ENCODE measurements at places on chromosomes 12 and 14.
A peak's percentile ranks its signal among the peaks of the same experiment; 100 is the strongest.

DNA sequence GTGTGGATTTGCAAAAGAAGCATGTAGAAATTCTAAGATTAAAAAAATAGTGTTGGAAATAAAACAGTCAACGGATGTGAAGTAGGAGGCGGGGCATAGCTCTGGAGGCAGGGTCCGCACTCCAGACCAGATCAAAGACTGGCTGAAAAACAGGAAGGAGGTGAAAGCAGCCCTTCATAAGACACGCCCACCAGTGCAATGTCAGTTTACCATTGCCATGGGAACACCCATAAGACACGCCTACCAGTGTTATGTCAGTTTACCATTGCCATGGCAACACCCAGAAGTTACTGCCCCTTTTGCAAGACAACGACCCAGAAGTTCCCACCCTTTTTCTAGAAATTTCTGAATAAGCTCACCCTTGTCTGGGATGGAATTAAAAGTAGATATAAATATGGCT, 87.1 kb downstream of the FZD10 start:
- no peaks in the 10 kb centered on the region for H3K4me1 ChIP-seq
- no peak overlapping the region for H3K4me3 ChIP-seq
- no peak overlapping the region for H3K27ac ChIP-seq
- H3K27me3 ChIP-seq, result peaks cover 8% of the 10 kb centered on the region

DNA sequence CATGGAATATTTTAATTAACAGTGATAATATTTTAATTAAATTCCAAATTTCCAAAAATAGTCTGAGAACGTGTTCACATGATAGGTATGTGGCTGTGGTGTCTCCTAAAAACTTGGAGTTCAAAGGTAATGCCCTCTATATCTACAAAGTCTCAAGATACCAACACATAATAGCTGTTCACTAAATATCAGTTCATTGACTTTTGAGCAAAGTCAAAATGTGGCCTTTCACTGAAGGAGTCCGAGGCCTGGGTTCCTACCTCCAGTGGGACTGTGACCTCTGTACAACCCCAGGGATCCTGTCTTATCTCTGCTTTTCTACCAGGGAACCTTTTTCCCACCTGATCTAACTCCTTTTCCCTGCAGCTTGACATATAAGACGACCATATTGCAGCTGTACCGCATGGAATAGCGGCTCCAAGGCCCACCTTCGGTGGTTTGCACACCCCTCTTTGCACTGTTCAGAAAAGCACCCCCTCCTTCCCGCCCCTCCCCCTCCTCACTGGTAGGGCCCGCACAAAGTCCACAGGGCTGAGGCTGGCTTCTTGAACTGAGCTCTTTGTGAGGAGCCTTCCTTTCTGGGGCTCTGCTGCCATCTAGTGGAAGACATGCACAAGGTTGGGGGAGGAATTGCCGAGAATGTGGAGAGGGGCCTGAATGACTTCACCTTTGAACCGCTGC, 3.1 kb downstream of the CCND2 start:
- H3K36me3 ChIP-seq, result peaks cover 36% of the 10 kb centered on the region
- peak; percentile 46 for ATAC-seq
- peaks cover 76% of the 10 kb centered on the region for H3K4me1 ChIP-seq
- H3K4me3 ChIP-seq, result no peak overlapping the region
- peak overlapping the region; percentile 97 for H3K27ac ChIP-seq

- no peak for ATAC-seq
- no peaks in the 10 kb centered on the region for H3K36me3 ChIP-seq
- no peak overlapping the region for H3K27ac ChIP-seq
- H3K4me1 ChIP-seq, result peaks cover 4% of the 10 kb centered on the region
Observed at GRCh38 chr12:121697093-121697698, 15.4 kb upstream of the TMEM120B start.

GRCh38 chr12:34298971-34299801, 276.9 kb downstream of the ALG10 start:
- ATAC-seq, result no peak
- H3K4me1 ChIP-seq, result no peaks in the 10 kb centered on the region
- H3K4me3 ChIP-seq, result no peak overlapping the region
- peaks cover 61% of the 10 kb centered on the region for H3K27me3 ChIP-seq
- no peak overlapping the region for H3K27ac ChIP-seq

GRCh38 chr12:28994179-28994715, 154.8 kb upstream of the FAR2 start:
- no peak overlapping the region for H3K27ac ChIP-seq
- H3K4me3 ChIP-seq, result no peak overlapping the region
- H3K36me3 ChIP-seq, result no peaks in the 10 kb centered on the region

DNA sequence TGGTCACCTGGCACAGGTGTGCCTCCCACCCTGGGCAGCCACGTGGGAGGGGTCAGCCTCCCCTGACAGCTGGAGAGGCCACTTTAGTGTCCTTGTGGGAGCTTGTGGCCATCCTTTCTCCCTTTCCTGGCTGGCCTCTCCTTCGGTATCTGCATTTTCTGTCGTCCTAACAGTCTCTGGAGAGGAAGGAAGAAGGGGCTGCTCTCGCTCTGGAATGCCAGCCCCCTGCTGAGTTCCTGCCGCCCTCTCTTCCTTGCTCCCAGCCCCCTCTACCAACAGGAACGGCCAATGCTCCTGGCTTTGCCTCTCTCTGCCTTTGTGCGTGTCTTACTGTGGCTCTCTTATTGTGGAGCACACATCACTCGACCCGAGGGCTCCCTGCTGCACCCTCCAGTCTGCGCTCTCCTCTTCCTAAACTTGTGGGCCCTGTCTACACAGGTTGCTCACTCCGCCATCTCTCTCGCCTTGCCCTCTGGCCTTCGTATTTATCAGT, 70.8 kb downstream of the FBXL14 start:
- ATAC-seq, result no peak
- no peak overlapping the region for H3K4me3 ChIP-seq
- no peak overlapping the region for H3K27ac ChIP-seq
- H3K4me1 ChIP-seq, result no peaks in the 10 kb centered on the region
- no peaks in the 10 kb centered on the region for H3K36me3 ChIP-seq
- H3K27me3 ChIP-seq, result peaks cover 58% of the 10 kb centered on the region

DNA sequence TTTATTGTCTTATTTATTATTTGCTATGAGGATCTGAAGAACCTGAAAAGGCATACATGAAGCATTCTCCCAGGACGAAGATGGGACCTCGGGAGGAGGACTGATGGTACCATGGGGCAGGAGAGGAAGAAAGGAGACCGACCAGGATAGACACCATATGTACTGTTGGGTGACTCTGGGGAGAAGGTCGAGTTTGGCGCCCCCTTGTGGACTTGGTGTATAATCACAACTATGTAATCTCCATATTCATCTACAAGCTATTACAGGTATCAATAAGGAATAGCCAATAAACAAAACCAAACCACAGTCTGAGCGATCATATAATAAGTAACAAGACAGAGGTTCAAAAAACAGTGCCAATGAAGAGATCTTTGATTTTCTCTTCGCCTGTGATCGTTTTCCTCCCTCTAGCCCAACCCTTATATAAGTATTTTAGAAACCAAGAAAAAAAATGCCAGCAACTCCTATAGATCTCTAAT, 139.1 kb downstream of the SPTSSA start:
- no peak for ATAC-seq
- no peak overlapping the region for H3K4me3 ChIP-seq
- H3K36me3 ChIP-seq, result no peaks in the 10 kb centered on the region

DNA sequence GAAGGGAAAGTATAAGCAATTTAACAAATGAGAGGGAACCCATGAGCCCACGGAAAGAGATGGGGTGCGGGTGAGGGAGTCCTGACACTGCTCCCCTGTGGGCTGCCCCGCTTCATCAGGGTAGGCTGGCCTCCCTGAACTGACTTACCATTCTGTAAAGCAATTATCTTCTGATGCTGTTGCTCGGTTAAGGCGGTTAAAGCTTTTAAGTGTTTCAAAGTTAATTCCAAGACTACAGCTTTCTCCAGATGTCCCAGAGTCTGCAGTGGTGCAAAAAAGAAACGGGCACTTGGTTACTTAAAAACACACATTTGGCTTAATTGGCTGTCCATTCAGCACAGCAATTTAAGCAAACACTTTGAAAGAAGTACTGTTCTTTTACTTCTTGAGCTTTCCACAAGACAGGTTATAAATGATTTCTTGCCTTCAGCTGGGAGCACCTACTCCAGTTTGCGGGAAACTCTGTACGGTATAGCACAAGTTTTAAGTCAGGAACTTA, 1.3 kb downstream of the BHLHE41 start:
- ATAC-seq, result no peak
- peak overlapping the region; percentile 53 for H3K4me3 ChIP-seq
- no peaks in the 10 kb centered on the region for H3K36me3 ChIP-seq

DNA sequence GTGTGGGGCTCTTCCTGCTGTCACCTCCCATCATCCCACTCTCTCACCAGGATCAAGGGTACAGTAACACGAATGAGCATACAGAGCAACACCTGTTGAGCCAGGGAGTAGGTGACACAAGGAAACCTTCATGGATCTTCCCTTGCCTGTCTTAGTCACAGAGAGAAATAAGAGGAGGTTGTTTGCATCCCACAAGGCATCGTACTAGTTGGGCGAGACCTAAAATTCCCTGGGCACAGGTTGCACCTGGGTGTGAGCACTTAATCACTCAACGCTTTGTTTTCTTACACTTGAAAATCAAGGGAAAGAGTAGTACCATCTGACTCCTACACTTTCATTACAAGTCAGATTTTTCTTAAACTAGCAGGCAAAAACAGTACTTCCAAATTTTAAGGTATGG, 16.6 kb downstream of the CIPC start:
- no peaks in the 10 kb centered on the region for H3K27me3 ChIP-seq
- H3K4me3 ChIP-seq, result no peak overlapping the region
- H3K36me3 ChIP-seq, result peaks cover 88% of the 10 kb centered on the region
- no peak overlapping the region for H3K27ac ChIP-seq
- no peak for ATAC-seq

GRCh38 chr14:50417853-50418252, 21.2 kb upstream of the CDKL1 start:
- no peaks in the 10 kb centered on the region for H3K27me3 ChIP-seq
- no peak overlapping the region for H3K4me3 ChIP-seq
- no peaks in the 10 kb centered on the region for H3K36me3 ChIP-seq
- no peaks in the 10 kb centered on the region for H3K4me1 ChIP-seq

GRCh38 chr12:20450591-20451180, 82.3 kb downstream of the PDE3A start:
- H3K27ac ChIP-seq, result peak overlapping the region; percentile 3
- peaks cover 61% of the 10 kb centered on the region for H3K4me1 ChIP-seq
- no peak for ATAC-seq
- H3K36me3 ChIP-seq, result no peaks in the 10 kb centered on the region
- no peaks in the 10 kb centered on the region for H3K27me3 ChIP-seq

GRCh38 chr12:71162832-71163763, 5.3 kb upstream of the TSPAN8 start:
- H3K27me3 ChIP-seq, result no peaks in the 10 kb centered on the region
- no peak overlapping the region for H3K27ac ChIP-seq
- H3K4me3 ChIP-seq, result no peak overlapping the region
- ATAC-seq, result no peak
- H3K4me1 ChIP-seq, result no peaks in the 10 kb centered on the region

GRCh38 chr14:77055981-77056380, 27.5 kb upstream of the IRF2BPL start:
- H3K27me3 ChIP-seq, result no peaks in the 10 kb centered on the region
- H3K4me3 ChIP-seq, result no peak overlapping the region
- no peak overlapping the region for H3K27ac ChIP-seq
- H3K36me3 ChIP-seq, result no peaks in the 10 kb centered on the region
- peaks cover 4% of the 10 kb centered on the region for H3K4me1 ChIP-seq
- ATAC-seq, result no peak

- H3K27ac ChIP-seq, result no peak overlapping the region
- no peak overlapping the region for H3K4me3 ChIP-seq
- H3K4me1 ChIP-seq, result no peaks in the 10 kb centered on the region
- no peaks in the 10 kb centered on the region for H3K36me3 ChIP-seq
- no peaks in the 10 kb centered on the region for H3K27me3 ChIP-seq
- peak; percentile 28 for ATAC-seq
Observed at GRCh38 chr12:15116086-15116485, 105.1 kb downstream of the RERG start.

DNA sequence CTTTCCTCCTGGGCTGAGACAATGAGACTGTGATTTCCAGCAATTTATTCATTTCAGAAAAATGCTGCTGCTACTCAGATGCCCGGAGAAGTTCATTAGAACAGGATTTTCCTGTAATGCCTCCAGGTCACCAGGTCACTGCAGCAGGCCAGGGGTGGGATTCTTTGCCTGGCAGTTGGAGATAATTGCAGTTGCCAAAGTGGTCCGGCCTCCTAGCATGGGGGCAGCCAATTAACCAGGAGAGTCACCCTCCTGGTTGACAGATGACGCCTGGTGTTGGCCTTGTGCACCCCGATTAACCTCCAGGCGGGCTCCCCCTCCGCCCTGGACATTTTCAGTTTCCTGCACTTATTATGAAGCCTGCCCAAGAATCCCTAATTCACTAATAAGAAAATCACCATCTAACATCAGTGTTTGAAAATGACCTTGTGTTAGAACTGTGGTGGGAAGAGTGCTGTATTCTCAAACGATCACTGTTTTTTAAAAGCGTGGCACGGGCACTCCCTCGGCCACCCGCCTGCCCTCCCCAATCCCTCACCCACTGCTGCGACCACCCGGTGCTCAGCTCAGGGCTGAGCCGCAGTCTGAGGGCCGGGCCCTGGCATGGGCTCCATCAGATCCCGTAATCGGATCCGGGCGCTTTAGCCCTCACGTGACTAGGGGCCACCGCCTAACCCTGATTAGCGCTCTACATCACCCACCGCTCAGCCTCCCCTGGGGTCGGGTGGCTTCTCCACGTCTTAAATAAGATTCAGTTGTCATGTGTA, 12.9 kb downstream of the RIMBP2 start:
- no peak overlapping the region for H3K27ac ChIP-seq
- H3K36me3 ChIP-seq, result no peaks in the 10 kb centered on the region
- no peak for ATAC-seq
- no peaks in the 10 kb centered on the region for H3K4me1 ChIP-seq
- H3K4me3 ChIP-seq, result no peak overlapping the region

DNA sequence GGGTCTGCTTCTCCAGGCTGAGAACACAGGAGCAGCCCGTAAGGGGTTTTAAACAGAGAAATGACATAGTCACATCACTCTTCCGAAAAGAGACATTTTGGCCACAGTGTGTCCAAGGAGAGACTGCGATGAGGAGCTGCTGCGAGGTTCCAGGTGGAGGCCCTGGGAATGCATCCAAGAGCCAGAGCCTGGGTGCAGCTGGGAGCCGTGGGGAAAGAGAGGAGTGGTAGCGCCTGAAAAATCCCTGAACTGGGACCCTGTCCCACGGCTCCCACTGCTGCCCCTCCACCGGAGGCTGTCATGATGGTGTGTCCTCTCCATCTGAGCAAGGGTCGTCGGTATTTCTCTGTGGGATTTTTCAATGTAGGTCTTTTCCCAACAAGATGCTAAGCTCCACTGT, 146.9 kb downstream of the BCL11B start:
- no peaks in the 10 kb centered on the region for H3K36me3 ChIP-seq
- peaks cover 24% of the 10 kb centered on the region for H3K27me3 ChIP-seq
- no peak overlapping the region for H3K4me3 ChIP-seq
- no peak overlapping the region for H3K27ac ChIP-seq
